ENCODE measurements at places on chromosomes 2 and 18. TPM values are rescaled to one million over a fixed set of nuclear protein-coding genes. Genes with fewer than 3 reads are reported as not detected.
A peak's percentile ranks its signal among the peaks of the same experiment; 100 is the strongest.

GBX2 gene
- total RNA-seq, result not detected

IL36A gene
- not detected for total RNA-seq

MARCHF4 gene
- not detected for total RNA-seq

LIMS4 gene
- 66.8 TPM for total RNA-seq

RGPD3 gene
- 0.27 TPM for total RNA-seq

PLA2R1 gene
- total RNA-seq, result 28.7 TPM

ALKAL2 gene
- 11.3 TPM for total RNA-seq

SKA1 gene
- not detected for total RNA-seq

ITPRIPL1 gene
- 0.63 TPM for total RNA-seq

IL36B gene
- total RNA-seq, result not detected

SMYD5 gene
- 12.6 TPM for total RNA-seq

- H3K4me1 ChIP-seq, result no peaks in the 10 kb centered on the region
- no peak overlapping the region for H3K27ac ChIP-seq
- H3K4me3 ChIP-seq, result no peak overlapping the region
- H3K27me3 ChIP-seq, result no peaks in the 10 kb centered on the region
These were observed 23.7 kb downstream of the ATL2 start for GRCh38 chr2:38353402-38353801.

DNA sequence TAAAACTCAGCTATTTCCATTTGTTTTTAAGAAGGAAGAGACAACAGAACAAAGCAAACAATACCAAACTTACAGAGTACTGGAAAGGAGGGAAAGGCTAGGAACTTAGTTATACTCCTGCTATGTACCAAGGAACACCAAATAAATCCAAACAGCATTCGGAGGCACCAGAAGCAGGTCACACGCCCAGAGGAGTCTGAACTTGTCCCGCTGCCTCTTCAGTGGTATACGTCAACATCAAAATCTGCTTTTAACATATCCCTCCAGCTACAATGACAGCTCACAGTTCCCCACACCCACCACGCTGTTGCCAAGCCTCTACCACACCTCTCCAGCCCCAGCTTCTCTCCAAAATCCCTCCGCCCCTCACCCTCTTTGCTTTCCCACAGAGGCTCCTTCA, 17.3 kb downstream of the C2orf76 start:
- no peak for DNase-seq
- H3K36me3 ChIP-seq, result no peaks in the 10 kb centered on the region
- H3K27ac ChIP-seq, result no peak overlapping the region
- peaks cover 10% of the 10 kb centered on the region for H3K4me1 ChIP-seq

DNA sequence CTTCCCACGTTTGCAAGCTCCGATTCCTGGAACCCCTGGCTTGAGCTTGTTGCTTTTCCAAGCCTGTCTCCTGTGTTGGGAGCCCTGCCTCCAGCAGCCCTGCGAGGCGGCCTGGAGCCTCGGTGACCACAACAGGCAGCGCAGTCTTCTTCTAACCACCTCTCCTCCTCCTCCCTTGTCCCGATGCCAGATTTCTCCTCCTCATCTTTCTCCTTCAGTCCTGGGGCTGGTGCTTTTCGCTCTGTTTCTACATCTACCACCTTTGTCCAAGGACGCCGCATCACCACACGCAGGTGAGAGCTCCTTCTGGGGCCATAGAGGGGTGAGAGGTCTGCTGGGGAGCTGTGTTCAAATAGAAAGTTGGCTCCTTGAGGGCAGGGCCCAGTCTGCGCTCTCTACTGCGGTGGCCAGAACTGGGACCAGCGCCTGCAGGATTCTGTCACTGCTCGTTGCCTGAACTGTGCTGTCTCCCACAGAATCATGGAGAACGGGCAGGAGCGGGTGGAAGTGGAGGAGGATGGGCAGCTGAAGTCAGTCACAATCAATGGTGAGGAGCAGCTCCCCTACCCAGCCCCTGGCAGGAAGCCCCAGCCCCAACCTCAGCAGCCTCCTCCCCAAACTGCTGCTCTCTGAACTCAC, 3.9 kb downstream of the DNAJB2 start:
- no peak overlapping the region for H3K27ac ChIP-seq
- DNase-seq, result no peak
- H3K27me3 ChIP-seq, result no peaks in the 10 kb centered on the region
- H3K4me3 ChIP-seq, result no peak overlapping the region

- H3K27me3 ChIP-seq, result no peaks in the 10 kb centered on the region
- no peaks in the 10 kb centered on the region for H3K36me3 ChIP-seq
- no peak overlapping the region for H3K4me3 ChIP-seq
- no peak for DNase-seq
These were observed 576 bp downstream of the NYAP2 start for GRCh38 chr2:225400060-225400511.

- no peaks in the 10 kb centered on the region for H3K4me1 ChIP-seq
- H3K4me3 ChIP-seq, result no peak overlapping the region
- H3K27ac ChIP-seq, result no peak overlapping the region
- no peak for DNase-seq
These were observed 31.9 kb downstream of the TWIST2 start for GRCh38 chr2:238879621-238880377.

DNA sequence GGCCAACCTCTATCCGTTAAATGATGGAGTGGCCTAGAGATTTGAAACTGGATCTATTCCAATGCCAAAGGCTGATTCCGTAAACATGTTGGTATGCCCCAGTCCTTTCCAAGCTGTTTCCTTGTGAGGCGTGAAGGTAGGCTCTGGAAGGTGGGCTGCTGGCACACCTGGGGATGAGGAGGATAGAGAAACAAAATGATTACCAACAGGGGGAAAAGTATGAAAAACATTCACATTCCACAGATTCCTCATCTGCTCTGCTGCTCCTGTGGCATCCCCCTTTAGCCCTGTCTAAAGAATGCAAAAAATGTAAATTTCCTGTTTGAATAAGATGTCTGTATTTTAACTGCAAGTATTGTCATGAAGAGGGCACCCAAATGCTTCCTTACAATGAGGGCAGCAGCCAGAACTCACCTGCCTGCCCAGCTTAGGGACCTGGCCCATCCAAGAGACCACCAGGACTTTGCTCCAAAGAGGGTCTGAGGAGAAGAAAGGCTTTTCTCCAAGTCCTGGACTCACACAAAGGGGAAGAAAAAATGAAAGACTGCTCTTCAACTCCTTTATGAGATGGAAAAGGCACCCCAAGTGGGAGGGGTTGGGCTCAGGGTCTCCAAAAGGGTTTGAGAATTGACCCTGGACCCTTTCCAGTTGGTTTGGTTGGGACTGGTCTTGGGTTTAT, 132.3 kb upstream of the PELI1 start:
- H3K27me3 ChIP-seq, result no peaks in the 10 kb centered on the region

DNA sequence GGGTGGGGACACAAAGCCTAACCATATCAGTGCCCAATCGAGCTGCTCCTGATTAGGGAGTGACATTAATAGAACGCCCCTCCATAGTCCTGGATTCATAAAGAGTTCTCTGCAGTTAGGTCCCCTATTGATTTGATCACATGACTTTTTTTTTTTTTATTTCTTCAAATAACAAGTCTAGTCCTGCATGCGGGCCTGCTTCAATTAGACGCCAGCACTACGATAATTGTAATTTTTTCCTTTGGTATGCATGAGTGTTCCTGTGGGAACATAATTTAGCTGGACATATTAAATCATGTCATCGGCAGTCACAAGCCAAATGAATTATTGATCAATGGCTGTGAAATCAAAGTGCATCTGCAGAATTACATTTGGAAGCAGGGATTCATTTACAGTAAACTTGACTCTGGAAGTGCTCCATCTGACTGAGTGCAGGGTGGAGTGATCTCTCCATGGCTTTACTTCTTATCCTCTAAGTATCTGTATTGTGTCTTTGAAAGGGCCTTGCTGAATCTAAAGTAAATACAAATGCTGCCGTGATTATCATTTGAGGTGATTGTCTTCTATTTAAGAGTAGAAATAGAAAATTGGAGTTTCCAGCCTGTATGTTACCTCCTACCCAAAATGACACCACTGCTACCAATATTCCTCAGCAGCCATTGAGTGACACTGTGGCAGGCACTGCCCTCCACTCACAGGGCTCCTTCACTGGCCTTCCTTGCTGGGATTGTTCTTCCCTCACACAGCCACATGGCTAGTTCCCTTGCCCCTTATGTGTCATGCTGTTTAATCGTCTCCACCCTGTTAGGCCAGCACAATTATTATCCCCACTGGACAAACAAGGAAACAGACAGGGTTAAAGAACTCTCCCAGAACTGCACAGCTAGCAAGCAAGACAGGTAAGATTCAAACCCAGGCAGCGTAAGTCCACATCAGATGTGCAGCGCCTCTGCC, 337.4 kb upstream of the ID2 start:
- H3K27ac ChIP-seq, result no peak overlapping the region
- DNase-seq, result no peak
- H3K36me3 ChIP-seq, result no peaks in the 10 kb centered on the region

GRCh38 chr18:32366586-32367538, 103.8 kb downstream of the GAREM1 start:
- no peak overlapping the region for H3K4me3 ChIP-seq
- no peak for DNase-seq
- no peaks in the 10 kb centered on the region for H3K36me3 ChIP-seq
- no peaks in the 10 kb centered on the region for H3K4me1 ChIP-seq
- no peak overlapping the region for H3K27ac ChIP-seq
- H3K27me3 ChIP-seq, result no peaks in the 10 kb centered on the region

DNA sequence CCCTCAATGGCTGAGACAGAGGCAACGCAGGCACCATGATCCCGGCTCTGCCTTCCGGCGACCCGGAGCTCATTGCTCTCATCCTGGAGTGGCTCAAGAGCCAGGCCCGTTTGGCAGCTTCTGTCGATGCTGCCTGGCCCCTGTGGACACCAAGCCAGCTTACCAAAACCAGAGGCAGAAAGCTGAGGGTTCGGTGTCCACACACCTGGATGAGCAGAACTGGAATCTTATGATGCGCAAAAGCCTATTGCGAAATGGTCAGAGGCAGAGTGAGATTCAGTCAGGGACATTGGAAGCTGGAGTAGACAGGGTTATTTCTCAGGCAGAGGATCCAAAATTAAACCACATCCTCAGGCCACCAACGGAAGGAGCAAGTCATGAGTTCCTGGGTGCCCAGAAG, 34.9 kb upstream of the TGIF1 start:
- no peaks in the 10 kb centered on the region for H3K36me3 ChIP-seq
- no peak overlapping the region for H3K4me3 ChIP-seq
- no peaks in the 10 kb centered on the region for H3K4me1 ChIP-seq
- H3K27me3 ChIP-seq, result no peaks in the 10 kb centered on the region
- DNase-seq, result no peak

GRCh38 chr2:24913911-24914310, 6.1 kb downstream of the ADCY3 start:
- H3K27ac ChIP-seq, result no peak overlapping the region
- no peaks in the 10 kb centered on the region for H3K36me3 ChIP-seq
- peaks cover 7% of the 10 kb centered on the region for H3K4me1 ChIP-seq
- no peaks in the 10 kb centered on the region for H3K27me3 ChIP-seq
- no peak for DNase-seq

- H3K4me3 ChIP-seq, result peak overlapping the region; percentile 57
- H3K4me1 ChIP-seq, result peaks cover 33% of the 10 kb centered on the region
- H3K27me3 ChIP-seq, result no peaks in the 10 kb centered on the region
- peak overlapping the region; percentile 39 for H3K27ac ChIP-seq
- H3K36me3 ChIP-seq, result no peaks in the 10 kb centered on the region
These were observed 150.0 kb downstream of the IKZF2 start for GRCh38 chr2:213001297-213001910.

- H3K27ac ChIP-seq, result no peak overlapping the region
- no peaks in the 10 kb centered on the region for H3K27me3 ChIP-seq
- no peak for DNase-seq
- peaks cover 17% of the 10 kb centered on the region for H3K4me1 ChIP-seq
- no peaks in the 10 kb centered on the region for H3K36me3 ChIP-seq
These were observed 58.6 kb downstream of the NCK2 start for GRCh38 chr2:105803337-105803736.

GRCh38 chr18:25425024-25425423, 73.1 kb upstream of the ZNF521 start:
- H3K4me1 ChIP-seq, result no peaks in the 10 kb centered on the region
- H3K27me3 ChIP-seq, result no peaks in the 10 kb centered on the region
- DNase-seq, result no peak
- no peak overlapping the region for H3K4me3 ChIP-seq
- H3K27ac ChIP-seq, result no peak overlapping the region

DNA sequence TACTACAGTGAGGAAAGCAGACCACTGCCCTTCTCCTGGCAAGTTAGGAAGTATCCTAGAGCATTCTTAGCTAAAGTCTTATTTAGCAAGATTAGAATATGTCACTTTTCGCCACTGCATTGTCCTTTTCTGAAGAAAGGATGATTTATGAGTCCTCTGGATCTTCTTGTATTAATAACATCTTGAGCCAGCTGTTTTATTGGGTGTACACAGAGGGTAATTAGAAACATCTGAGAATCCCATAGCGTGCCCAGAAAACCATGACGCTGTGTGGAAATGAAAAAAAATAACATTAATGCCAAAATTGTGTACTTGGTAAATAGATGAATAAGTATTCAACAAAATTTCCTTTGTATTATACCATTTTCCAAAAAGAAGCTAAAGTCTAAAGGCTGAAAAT, 198.7 kb downstream of the LTBP1 start:
- no peaks in the 10 kb centered on the region for H3K27me3 ChIP-seq
- H3K4me3 ChIP-seq, result peak overlapping the region; percentile 16
- H3K27ac ChIP-seq, result peak overlapping the region; percentile 83
- H3K4me1 ChIP-seq, result peaks cover 99% of the 10 kb centered on the region
- H3K36me3 ChIP-seq, result peaks cover 31% of the 10 kb centered on the region

DNA sequence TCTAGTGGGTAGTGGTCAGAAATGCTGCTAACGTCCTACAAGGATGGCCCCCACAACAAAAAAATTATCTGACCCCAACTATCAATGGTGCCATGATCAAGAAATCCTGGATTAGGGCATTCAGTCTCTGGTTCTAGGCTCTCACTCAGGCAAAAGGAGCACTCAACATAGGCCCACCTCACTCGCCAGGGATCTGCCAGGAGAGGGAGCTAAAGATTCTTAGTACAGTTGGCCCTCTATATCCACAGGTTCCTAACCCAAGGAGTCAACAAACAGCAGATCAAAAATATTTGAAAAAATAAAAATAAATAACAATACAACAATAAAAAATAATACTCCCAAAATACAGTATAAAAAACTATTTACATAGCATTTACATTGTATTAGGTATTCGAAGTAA, 10.0 kb downstream of the SLC4A5 start:
- H3K36me3 ChIP-seq, result peaks cover 3% of the 10 kb centered on the region
- no peak for DNase-seq
- H3K27me3 ChIP-seq, result no peaks in the 10 kb centered on the region

DNA sequence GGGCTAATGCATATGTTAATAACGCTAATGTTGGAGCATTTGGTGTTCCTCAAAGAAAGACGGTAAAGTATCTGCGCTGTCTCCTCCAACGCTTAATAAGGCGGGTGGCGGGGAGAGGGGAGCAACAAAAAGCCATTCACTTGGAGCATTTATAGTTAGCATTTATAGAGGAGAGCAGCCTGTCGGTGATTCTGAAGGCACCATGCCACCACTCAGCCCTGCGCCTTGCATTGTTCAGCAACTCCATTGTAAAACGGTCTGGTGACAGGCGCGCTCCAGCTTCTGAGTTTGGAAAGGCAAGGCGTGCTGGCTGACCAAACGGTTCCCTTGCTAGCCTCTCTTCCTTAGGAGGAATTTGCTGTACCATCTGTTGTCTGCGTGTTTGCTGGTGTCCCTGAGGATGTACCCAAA, 83.9 kb downstream of the LYPD1 start:
- no peaks in the 10 kb centered on the region for H3K36me3 ChIP-seq
- no peaks in the 10 kb centered on the region for H3K27me3 ChIP-seq
- no peaks in the 10 kb centered on the region for H3K4me1 ChIP-seq
- no peak for DNase-seq

- H3K4me3 ChIP-seq, result no peak overlapping the region
- H3K27ac ChIP-seq, result no peak overlapping the region
- H3K27me3 ChIP-seq, result no peaks in the 10 kb centered on the region
- H3K4me1 ChIP-seq, result peaks cover 9% of the 10 kb centered on the region
- H3K36me3 ChIP-seq, result no peaks in the 10 kb centered on the region
- DNase-seq, result no peak
These were observed 26.1 kb downstream of the MPHOSPH10 start for GRCh38 chr2:71156573-71156972.
